ENCODE measurements at places on chromosomes 5 and 9.

DNA sequence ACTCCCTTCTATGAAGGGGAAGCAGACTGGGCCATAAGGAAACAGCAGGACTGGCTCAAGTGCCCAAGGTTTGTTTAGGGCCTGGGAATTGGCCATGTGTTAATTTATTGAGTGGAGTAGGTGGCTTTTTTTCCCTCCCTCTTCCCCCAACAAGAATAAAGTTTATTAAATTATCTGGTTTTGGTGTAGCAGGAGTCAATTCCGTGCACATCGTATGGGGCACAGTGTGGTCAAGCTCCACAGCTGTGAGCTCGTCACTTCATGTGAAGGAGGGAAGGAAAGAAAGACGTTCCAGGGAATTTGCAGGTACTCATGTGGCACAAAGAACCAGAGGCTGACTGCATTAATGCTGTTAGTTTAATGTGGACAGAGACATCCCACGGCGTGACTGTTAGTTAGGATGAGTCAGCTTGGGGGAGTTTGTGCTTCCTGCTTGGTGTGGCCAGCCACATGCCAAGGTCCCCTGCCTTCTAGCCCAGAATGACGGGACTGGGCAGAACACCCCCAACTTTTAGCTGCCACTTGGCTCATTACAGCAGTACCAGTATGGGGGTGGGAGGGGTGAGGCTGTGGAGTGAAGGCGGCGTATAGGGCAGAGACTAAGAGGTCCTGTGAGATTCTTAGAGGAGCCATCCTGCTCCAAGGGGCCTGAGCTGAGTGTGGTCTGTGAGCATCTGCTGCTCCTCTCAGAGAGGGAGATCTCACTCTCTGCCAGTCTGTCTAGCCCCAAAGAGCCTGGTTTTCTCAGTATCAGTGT is 33.2 kb downstream of the CSF1R start:
- DNase-seq, result no peak

- no peak for DNase-seq
Observed at GRCh38 chr5:100623719-100624118, 88.5 kb downstream of the FAM174A start.

- DNase-seq, result no peak
Observed at GRCh38 chr5:153987301-153987700, 51.4 kb downstream of the FAM114A2 start.

DNA sequence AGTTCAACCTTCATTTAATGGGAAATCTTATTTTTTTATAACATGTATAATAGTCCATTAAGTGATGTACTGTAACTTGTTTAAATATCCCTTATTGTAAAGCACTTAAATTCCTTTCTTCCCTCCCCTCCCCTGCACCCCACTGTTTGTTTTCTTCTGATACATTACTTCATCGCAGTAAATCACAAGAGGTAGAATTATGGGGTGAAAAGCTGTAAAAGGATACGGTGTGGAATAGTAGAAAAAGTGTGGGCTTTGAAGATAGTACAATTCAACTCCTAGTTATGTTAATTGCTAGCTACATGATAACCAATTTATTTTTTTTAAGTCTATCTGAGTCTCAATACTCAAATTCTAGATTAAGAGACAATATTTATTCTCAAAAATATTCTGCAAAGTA is 41.9 kb upstream of the MACIR start:
- no peak for DNase-seq

DNA sequence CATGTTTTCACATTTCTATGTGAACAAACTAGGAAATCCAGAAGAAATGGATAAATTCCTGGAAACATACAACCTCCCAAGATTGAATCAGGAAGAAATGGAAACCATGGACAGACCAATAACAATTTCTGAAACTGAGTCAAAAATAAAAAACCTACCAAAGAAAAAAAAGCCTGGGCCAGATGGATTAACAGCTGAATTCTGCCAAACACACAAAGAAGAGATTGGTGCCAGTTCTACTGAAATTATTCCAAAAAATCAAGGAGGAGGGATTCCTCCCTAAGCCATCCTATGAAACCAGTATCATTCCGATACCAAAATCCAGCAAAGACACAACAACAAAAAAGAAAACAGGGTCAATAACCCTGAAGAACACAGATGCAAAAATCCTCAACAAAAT is 166.9 kb upstream of the FBXL7 start:
- no peak for DNase-seq

GRCh38 chr5:150309101-150309885 is 6.6 kb upstream of the ARSI start:
- DNase-seq, result no peak

DNA sequence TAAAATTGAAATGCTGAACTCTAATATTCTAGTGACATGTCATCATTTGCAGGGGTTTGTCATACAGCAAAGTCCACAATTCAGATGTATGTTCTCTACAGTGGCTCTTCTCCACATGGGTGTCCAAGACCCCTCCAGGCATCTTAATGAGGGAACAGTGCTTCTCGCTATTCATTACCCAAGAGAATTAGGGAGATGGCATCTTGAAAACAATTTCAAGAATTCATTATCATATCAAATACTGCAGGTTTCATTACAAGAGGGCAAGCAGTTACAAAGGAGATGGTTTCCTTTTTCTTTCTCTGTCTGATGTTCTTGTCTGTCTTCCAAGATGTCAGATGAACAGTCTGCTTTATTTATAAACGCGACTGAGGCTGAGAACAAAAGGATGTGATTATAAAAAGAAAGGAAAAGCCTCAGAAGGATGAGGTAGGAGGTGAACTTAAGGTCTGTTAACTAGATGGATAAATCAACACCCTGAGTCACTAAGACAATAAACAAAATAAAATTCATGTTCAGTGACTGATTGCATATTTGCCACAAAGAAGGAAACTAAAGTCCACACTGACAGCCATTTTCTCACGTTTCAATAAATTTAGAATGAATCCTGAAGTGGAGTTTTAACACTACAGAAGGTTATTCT is 326.7 kb upstream of the EFNA5 start:
- no peak for DNase-seq

GRCh38 chr9:78149702-78150291 is 86.1 kb upstream of the CEP78 start:
- no peak for DNase-seq

DNA sequence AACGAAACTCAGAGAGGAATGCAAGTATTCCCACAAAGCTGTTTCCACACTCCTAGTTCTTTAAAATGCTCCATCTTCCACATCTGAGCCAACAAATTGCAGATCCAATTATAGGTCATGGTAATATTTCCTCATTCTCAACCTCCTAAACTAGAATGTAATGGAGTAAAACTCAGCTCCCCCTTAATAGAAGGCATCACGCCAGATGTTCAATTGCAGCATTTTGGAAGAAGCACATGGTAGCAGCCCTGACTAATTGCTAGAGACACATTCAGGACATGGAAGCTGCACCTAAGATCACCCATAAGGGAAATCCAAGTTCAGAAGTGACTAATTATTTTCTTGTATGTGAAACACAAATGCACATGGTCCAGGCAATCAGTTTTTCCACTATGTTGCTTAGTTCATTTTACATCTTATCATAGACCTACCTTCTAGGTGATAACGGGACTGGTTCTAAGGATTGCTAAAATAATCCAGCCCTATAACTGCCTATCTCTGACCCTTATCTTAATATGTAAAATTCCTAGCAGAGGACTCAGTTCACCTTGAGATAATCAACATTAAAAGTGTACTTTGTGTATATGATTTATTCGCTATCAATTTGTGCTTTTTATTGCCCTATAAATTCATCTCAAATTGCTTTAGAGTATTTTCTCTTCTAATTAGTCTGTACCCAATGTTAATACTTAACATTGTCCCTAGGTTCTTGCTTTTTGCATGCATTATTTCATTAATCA is 75.1 kb downstream of the GABRB2 start:
- no peak for DNase-seq

GRCh38 chr5:177604116-177604521 is 4.2 kb downstream of the B4GALT7 start:
- no peak for DNase-seq

GRCh38 chr5:127700237-127700766 is 2.9 kb upstream of the CCDC192 start:
- no peak for DNase-seq

- DNase-seq, result no peak
Observed at GRCh38 chr5:147568710-147569406, 59.0 kb upstream of the DPYSL3 start.

DNA sequence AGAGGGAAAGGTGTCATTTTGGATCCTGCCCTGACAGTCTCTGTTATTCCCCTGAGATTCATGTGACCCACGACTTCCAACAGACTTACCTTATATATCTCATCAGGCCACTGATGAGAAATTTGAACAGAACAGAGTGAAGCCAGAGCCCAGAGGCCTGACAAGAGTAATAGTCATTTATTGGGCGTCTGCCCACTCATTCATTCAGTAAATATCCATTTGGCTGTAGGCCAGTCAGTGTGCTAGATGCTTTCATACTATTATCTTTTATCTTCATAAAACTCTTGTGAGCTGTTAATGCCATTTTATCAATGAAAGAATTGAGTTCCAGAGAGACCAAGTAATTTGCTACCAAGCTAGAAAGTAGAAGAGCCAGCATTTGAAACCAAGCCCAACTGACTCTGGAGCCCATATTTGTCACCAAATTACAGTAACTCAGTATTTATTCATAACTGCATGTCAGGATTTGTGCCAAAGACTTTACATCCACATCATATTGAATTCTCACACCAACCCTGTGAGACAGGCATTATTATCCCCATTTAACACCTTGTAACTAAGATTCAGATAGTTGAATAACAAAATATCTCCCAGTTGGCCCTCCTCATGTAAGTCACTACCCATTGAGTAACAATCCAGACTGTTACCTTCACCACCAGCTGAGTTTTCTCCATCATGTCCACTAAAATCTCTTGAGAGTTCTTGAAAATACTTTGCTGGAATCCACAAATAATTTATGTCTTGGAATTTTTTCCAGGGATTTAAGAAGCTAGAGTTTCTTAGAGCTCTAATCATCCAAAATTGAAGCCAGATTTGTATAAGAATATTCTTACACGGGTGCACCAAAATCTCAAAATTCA is 2.5 kb downstream of the PTPDC1 start:
- DNase-seq, result no peak

DNA sequence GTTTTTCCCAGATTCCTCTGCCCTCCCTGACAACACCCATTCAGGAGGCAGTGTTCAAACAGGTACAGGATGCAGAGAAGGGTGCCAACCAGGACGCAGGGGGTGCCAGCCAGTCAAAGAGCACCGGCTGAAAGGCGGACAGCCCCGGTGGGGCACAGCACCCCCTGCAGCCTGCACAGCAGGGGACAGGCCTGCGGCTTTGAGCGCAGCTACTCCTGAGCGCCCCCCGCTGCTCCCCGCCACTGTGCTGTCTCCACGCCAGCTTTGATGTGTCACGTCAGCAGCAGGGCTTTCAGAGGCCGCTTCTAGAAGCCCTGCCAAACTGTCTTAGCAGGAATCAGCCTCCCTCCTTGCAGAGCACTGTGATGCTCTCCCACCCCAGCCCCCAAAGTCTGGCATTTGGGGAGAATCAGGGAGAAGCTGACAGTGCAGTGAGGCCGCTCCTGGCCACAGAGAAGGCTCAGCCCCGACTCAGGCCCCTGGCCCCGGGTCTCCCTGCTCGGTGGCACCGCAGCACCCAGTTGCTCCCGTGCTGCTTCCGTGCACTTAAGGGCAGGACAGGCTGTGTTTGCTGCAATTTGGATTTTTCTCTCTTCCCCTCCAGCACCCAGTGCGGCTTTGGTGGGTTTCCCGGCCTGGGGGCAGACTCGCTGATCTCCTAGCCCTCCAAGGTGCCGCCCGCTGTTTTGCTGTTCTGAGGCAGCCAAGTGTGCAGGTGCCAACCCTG is 20.3 kb downstream of the AK8 start:
- DNase-seq, result no peak

DNA sequence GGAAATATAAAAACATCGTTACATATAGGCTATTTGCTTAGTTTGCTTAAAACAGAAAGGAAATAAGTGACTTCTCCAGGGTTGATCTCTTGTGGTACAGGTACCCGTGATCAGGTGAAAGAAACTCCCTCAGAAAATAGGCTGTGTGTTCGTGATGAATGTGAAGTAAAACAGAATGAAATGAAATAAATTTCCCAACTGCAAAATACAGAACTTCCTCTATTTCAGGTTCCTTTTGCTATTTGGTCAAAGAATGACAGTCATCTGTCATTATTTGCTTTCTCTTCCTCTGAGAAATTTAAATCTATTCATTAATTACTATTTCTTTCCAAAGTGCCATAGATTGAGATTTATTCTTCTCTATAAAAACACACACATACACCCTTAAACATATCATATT is 408.1 kb downstream of the FAM170A start:
- no peak for DNase-seq

GRCh38 chr9:124220946-124221451 is 36.8 kb upstream of the NEK6 start:
- DNase-seq, result no peak

DNA sequence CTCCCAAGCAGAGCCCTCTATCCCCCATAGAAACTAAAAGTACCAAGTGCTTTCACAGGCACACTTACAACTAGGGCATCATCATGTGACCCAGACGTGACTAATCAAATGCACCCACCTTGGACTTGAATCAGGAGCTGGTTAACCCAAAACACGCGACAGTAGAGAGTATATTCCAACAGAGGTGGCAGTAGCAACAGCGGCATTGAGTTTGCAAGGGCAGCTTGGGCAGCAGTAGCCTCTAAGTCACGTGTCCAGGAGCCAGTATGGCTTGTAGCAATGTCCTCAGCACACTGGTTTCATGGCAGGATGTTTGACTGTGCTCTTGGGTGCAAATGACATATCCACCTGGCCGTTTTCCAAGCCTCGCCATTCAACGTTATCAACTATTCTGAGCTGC is 73.4 kb upstream of the DNAH5 start:
- DNase-seq, result no peak
